ENCODE measurements at places on chromosomes 7 and 10.

- DNase-seq, result no peak
These were observed 8.3 kb downstream of the CDK14 start for GRCh38 chr7:90604383-90604782.

GRCh38 chr10:3046981-3047547 lies 20.3 kb upstream of the PFKP start:
- no peak for DNase-seq

- DNase-seq, result no peak
These were observed 282.6 kb upstream of the CACNA2D1 start for GRCh38 chr7:82726038-82726800.

DNA sequence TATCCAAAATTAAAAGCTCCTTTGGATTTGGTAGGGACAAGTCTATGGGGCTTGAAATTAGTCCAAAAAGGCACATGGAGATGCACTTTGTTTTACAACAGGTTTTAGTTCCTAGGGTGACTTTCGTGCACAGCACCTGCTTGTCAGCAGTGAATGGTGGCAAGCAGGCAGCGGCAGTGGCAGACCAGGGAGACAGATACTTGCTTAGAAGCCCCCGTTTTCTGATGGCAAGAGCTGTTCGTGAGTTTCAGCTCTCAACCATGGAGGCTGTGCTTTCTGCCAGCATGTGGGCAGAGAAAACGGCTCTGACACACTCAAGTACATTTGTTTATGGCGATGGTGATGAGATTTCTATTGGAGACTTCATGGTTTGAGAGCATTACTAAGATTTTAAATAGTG lies 61.7 kb upstream of the SHH start:
- DNase-seq, result no peak

- DNase-seq, result no peak
These were observed at the start of gene CDHR1 for GRCh38 chr10:84194424-84195043. CDHR1 (plus strand) TSS chr10:84194537; CDS start chr10:84194761, 224 bp downstream.

DNA sequence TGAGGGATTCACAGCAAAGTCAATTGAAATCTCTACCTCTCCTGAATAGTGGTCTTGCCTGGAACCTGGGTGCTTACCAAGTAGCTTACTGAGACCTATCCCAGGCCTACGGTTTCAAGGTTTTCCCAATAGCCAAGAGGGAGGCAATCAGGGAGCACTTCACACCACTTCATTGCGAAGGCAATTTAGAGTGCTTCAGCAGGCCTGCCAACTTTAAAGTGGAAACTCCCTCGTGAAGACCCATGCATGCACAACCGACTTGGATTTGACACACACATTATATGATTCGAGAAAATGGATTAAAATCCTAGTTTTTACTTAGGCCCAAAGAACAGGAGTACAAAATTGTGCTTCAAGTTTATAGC lies 51.5 kb upstream of the NOBOX start:
- no peak for DNase-seq

GRCh38 chr10:6579183-6579903 lies 733 bp downstream of the PRKCQ start:
- DNase-seq, result no peak

- DNase-seq, result no peak
These were observed 188.2 kb downstream of the LRMDA start for GRCh38 chr10:75619635-75620034.

GRCh38 chr7:142797391-142798377 lies 26.9 kb downstream of the PRSS2 start:
- no peak for DNase-seq

DNA sequence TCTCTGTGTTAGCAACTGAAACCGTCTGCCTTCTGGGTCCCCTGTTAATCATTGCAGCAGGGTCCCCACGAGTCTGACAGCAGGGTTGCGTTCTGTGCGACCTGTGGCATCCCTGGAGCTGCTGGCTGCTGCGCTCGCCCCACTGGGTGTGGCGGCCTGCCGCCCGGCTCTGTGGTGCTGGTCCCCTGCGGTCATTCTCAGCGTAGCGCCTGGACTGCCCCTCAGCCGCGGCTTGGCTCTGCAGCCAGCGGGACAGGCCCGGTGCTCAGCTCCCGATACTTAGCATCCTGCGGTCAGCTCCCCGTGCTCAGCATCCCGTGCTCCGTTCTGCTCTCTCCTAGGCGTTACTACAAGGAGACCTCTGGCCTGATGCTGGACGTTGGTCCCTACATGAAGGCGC lies 35.0 kb downstream of the LHPP start:
- DNase-seq, result no peak

DNA sequence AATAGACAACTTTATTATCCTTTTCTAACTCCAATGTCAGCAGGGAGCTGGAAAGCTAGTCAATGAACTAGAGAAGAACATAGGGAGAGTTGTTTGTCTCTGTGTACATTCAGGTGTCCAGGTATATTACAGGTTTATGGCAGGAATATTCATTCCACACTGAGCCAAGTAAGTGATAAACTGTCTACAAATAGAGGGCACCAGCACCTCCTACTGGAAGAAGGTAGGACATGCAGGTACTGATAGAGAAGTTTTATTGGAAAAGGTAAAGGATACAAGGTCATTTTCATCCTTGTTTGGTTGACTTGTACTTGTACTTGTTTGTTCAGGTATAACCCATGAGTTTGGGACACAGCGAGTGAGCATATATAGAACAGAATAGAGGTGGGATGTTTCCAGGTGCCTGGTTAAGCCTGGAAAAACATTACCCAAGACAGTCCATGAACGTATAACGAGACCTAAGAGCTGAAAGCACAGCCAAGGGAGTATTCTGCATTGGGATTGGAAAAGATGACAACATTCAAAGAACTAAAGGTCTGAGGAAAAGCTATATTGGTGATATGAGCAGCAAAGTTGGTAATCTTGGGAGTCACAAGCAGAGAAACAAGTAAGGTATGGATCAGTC lies 61.4 kb upstream of the PPP1R3C start:
- no peak for DNase-seq

DNA sequence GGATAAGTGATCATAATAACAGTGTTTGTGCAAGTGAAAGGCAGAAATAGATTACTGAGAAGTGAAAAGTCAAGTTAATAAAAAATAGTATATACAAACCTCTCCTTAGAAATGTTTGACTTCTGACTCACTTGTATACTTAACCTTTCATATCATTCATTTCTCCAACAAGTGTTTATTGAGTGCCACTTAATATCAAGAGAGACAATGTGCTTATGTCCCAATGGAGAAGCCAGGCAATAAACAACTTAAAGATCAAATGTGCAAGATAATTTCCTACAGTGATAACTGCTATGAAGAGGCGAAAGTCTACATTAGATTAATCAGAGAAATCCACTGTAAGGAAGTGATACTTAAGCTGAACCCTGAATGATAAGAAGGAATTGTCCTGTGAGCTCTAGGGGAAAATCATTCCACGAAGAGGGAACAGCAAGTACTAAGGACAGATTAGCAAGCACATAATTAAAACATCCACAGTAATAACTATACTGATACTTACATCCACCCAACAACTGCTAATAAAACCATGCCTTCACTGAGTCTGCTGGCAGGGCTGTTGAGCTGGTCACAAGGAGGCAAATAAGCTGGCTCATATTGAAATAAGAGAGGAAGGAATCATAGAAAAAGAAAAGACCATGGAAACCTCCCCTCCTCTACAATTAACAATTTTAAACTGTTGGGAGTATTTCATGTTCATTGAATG lies 203.5 kb downstream of the CTNNA3 start:
- no peak for DNase-seq

DNA sequence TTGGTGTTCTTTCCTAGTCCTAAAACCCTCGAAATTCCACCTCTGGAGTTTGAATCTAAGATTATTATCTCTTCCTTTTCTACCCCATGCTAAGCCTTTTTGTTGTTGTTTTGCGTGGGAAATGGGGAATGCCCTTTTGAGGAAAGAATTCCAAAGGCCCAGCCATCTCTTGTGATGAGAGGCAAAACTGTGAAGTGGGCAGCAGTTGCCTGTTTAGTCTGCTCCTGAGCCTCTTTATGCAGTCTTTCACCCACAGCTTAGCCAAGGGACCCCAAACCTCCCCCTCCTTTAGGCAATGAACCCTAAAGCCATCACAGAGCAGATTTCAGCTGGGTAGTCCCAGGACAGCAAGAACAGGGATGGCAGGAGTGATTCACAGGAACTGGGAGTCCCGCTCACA lies 95.5 kb downstream of the DNMBP start:
- DNase-seq, result no peak

- no peak for DNase-seq
These were observed 58.0 kb downstream of the PLXNA4 start for GRCh38 chr7:132518102-132518838.

DNA sequence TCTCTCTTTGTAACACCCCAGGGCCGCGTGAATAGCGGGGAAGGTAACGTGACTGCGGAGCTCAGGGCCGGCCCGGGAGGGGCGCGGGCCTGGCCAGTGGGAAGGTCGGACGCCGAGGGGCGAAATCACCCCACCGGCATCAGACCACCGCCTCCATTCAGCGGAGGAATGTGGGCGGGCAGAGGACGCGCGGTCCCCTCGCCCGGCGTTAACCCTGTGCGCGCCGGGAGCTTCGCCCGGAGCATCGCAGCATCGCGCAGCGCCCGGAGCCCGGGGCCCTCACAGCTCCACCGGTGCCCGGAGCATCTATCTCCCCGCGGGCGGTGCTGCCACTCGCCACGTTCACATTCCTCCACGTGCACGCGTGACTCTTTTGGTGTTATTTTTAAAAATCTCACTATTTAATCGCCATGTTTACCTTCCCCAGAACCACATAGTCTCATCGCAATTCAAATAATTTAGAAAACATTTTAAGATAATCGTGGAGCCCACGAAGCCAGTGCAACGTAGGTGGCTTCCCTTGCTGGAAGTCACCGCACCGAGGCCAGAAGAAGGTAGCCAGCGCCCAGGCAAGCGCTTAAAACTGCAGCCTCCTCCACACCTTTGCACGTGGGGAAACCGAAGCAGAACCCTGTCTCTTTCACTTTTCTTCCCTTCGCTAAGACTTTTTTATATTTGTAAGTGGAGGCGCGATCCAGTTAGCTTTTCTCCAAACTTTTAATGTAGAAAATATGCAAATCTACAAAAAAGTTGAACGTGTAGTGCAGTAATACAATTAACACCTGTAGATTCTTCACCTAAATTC lies 21.8 kb downstream of the FGFBP3 start:
- DNase-seq, result peak; percentile 14

- no peak for DNase-seq
These were observed 244.2 kb downstream of the POU6F2 start for GRCh38 chr7:39221901-39222300.

DNA sequence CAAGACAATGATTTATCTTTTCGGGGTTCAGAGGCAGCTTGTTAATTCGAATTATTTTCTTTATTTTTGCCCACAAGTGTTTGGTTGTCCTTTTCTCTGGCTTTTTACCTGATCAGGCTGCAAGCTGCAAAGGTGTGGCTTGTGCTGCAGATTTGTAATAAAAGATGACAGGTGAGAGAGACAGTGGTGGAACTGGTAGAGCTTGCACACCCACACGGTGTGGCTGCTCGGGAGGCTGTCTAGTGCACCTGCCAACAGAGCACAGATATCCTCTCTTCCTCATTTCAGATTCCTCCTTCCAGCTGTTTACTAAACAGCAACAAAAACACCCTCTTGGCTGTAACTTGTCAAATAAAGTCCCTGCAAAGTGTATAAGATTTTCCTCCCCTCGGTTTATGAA lies 9.2 kb downstream of the GJD4 start:
- no peak for DNase-seq

DNA sequence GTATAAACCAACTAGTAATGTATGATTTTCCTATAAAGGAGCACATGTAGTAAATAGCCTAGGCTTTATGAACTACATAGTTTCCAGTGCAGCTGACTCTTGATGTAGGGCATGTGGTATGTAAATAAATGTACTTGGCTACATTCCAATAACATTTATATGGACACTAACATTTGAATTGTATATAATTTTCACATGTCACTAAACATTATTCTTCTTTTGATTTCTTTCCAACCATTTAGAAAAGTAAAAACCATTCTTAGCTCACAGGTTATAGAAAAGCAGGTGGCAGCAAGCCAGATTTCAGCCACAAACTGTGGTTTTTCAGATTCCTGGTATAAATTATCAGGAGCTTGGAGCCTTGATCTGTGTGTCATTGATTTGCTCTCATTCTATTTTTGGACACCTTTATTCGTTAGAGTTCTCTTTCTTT lies 1182.0 kb downstream of the CNTNAP2 start:
- no peak for DNase-seq

GRCh38 chr10:101450277-101451080 lies 96.5 kb downstream of the BTRC start:
- DNase-seq, result no peak

GRCh38 chr7:17545348-17545747 lies 246.9 kb downstream of the AHR start:
- no peak for DNase-seq

- no peak for DNase-seq
These were observed 591.1 kb downstream of the TNS3 start for GRCh38 chr7:46990761-46991160.

- DNase-seq, result no peak
These were observed 5.1 kb downstream of the BLNK start for GRCh38 chr10:96266118-96266770.

DNA sequence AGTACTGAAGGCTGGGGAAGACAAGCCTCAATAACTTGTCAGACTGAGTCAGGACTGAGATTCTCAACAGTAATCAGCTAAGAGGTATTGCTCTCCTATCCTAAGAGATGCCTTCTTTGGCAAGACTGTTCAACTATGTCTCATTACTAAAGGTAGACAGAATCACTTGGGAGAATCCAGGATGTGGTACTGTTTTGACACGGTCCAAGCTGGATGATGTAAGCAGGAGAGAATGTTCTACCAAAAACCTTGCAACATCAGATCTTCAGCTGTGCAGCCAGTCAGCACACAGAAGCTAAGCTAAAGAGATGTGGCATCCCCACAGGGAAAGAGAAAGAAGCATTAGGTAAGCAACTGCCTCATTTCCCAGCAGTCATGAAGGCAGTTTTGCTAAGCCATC lies 391.4 kb downstream of the NRG3 start:
- DNase-seq, result no peak

GRCh38 chr10:101091546-101092290 lies 29.9 kb downstream of the KAZALD1 start:
- DNase-seq, result no peak

All from stimulated activated CD4-positive, alpha-beta T cell treated with anti-CD3 and anti-CD28 coated beads, TNF-alpha, amount 100 ng/mL, for 24 hours (primary cell).